ENCODE measurements at places on chromosomes 16 and 17.
A peak's percentile ranks its signal among the peaks of the same experiment; 100 is the strongest.

DNA sequence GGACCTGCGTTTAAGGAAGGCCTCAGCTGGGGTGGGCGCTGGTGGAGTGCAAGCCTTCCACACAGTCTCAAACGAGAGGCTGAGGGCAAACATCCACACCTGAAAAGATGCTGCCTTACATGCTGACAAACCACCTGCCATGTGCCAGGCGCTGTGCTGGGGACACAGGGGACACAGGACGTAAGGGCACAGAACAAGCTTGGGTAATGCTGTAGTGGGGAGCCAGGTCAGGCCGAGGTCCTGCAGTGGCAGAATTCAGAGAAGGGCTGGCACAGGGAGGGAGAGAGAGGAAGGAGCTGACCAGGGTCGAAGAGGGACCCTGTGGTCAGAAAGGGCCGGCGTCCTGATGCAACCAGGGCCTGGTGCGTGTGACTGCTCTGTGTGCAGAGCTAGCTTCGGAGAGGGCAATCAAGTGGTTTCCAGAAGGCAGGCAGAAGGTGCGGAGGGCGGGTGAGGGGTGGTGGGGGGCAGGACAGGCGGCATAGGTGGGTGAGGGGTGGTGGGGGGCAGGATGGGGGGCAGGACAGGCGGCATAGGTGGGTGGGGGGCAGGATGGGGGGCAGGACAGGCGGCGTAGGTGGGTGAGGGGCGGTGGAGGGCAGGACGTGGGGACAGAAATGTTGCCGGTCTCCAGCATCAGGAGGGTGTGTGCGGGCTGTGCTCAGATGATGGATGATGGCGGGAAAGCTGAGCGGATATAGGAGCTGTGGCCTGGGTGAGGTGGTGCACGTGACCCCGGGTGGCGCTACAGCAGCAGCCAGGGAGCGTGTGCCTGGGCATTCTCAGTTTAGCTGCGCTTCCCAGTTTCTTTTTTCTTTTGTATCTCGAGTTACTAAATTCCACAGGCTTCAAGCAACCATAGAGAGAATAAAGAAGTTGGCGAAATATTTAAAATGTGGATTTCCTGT lies 18.8 kb downstream of the TELO2 start:
- no peak for DNase-seq

DNA sequence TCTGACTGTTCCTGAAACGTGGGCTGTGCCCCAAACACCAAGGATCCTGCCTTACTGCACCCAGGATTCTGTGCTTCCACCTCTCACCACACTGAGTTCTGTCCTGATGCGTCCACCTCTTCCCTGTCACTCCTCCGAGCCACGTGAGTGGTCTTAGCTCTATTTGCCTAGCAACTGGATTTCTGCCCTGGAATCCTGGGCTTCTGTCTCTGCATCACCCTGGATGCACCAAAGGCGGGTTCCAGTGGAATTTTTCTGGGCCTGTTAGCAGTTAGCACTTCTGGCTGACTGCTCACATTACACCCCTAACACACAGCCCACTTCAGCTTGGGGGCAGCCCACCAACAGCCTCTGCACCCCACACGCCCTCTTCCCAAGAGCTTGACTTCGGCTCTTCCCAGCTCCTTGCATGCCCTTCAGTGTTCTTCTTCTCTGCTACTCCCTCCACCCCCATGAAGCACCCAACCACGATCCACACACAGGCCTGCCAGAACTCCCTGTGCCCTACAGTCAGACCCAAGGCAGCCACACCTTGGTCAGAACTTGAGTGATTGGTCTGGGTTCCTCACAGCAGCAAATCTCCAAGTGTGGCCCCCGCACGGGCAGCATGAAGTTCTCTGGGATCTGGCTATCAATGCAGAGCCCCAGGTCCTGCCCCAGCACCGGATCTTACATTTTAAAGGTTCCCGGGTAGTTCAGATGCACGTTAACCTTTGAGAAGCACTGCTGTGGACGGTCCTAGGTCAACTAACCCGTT lies 129.8 kb upstream of the RCVRN start:
- DNase-seq = no peak

DNA sequence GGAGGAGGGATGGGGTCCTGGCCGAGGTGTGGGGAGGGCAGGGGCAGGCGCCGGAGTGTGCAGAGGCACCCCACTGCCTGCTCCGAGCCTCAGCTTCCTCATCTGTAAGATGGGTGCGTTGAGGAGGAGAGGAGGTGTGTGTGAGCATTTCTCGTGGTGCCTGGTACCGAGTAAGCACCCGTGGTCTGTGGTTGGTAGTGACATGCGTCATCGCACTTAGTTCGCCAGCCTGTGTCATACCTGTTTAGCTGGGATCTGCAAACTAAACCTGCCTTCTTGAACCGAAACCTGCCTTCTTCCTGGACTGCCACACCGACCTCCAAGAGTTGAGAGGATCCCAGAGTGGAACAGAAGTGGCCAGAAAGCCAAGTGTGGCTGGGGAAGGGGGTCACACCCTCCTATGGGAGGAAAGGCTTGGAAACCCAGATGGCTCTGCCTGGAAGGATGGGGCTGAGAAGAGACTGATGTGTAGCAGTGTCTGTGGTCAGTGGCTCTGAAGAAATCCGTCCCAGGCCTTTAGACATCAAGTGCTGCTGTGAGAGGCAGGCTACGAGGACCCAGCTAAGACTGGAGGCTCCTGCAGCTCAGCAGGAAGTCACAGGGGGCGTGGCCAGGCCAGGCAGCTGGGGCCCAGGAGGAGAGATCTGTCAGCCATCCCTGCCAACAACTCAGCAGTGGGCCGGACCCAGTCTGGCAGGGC lies 162.6 kb upstream of the PLCG2 start:
- no peak for DNase-seq

DNA sequence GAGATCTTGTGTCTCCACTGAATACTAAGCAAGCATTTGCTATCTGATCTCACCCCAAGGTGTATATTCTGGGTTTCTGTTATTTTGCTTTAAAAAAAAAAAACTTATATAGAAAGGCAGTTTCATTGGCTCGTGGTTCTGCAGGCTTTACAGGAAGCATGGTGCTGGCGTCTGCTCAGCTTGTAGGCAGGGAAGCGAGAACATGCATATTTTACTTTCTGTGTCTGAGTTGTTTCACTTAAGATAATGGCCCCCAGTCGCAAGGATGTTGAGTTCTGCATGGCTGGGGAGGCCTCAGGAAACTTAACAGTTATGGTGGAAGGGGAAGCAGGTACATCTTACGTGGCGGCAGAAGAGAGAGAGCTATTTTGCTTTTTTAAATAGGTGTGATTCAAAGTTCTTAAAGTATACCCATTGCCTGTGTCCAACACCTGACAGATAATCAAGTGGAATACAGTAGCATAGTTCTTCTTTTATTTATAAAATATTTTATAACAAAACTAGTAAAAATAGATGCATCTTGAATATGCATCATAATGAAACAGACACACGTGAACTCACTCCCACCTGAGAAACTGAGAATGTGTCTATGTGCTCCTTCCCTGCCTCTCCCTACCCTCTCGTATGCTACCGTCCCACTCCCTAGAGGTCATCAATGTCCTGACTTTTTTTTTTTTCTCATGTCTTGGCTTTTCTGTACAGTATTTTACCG lies 15.4 kb upstream of the ARHGAP17 start:
- no peak for DNase-seq

GRCh38 chr17:80263253-80264204 lies 2.9 kb downstream of the RNF213 start:
- peak; percentile 54 for DNase-seq

All from ecto neural progenitor cell (in vitro differentiated cells).